ENCODE measurements at places on chromosomes 2 and 18.

DNA sequence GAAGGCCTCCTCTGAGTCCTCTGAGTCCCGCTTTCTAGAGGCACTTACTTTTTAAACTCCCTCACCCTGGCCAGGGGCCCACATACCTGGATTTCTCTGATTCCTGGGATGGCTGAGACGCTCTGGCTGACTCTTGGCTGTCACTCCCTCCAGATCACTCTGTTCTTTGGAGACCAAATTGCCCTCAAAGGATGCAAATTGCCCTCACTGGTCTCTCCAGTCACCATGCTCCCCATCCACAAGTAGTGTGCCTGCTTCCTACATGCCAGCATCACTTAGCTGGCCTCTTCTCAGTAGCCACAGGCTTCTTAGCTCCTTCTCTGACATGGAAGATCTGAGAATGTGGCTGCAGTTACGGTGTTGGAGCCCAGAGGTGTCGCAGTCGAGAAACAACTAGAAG is 41.3 kb upstream of the CCDC68 start:
- DNase-seq, result no peak

DNA sequence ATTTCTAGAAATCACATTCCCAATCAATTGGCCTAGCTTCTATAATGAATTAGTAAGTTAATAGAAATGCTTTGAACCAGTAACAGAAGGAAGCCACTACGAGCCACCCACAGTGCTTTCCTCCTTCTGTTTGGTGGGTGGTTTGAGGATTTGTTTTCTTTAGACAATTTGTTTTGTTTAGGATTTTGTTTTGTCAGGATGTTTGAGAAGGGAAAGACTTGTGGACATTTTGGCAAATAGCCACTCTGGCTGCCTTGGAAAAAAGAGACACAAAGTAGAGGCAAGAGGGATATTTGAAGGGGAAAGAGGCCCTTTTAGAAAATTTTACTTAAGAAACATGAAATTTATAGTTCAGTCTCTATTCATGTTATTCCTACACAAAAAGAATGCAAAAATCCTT is 47.7 kb downstream of the TANK start:
- DNase-seq, result no peak

GRCh38 chr2:159459279-159459678 is 157.1 kb downstream of the BAZ2B start:
- DNase-seq, result no peak

GRCh38 chr2:101310090-101310833 is 1.8 kb upstream of the RNF149 start:
- DNase-seq, result no peak

- DNase-seq, result no peak
Observed at GRCh38 chr2:199457147-199458008, at the start of gene SATB2. Gene SATB2 (minus strand): TSS chr2:199457939. CDS start chr2:199456037, 1,902 bp downstream.

- DNase-seq, result no peak
Observed at GRCh38 chr2:54289917-54290316, 33.9 kb upstream of the TSPYL6 start.

DNA sequence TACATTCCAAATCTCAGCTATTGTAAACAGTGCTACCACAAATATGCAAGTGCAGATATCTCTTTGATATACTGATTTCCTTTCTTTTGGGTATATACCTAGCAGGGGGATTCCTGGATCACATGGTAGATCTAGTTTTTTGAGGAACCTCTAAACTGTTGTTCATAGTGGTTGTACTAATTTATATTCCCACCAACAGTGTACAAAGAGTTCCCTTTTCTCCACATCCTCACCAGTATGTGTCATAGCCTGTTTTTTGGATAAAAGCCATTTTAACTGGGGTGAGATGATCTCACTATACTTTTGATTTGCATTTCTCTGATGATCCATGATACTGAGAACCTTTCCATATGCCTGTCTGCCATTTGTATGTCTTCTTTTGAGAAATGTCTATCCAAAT is 6.3 kb upstream of the CCNT2 start:
- no peak for DNase-seq

- no peak for DNase-seq
Observed at GRCh38 chr2:38650717-38651116, 15.2 kb upstream of the GALM start.

DNA sequence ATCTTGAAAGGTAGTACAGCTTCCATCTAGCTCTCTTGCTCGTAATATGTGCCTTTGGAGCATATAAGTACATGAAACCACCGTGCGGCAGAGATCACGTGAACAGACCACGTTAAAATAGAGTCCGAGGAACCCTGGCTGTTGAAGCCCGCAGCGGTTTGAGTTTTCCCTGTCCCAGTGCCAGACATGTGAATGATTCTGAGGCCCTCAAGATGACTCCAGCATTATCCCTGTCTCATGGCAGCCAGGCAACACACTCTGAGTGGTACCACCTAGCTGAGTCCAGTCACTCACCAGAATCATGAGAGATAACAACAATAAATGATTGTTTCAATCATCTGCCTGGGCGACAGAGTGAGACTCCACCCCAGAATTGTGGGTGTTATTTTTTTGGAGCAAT is 21.6 kb upstream of the AAK1 start:
- no peak for DNase-seq

- DNase-seq, result no peak
Observed at GRCh38 chr2:25340181-25340921, 1.4 kb downstream of the DNMT3A start.

DNA sequence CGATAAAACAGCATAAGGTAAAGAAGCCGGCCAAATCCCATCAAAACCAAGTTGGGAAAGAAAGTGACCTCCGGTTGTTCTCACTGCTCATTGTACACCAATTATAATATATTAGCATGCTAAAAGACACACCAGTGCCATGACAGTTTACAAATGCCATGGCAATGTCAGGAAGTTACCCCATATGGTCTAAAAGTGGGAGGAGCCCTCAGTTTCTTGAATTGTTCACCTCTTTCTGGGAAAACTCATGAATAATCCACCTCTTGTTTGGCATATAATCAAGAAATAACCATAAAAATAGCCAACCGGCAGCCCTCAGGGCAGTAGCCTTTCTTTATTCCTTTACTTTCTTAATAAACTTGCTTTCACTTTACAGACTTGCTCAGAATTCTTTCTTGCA is 544.9 kb upstream of the SETBP1 start:
- DNase-seq, result no peak

GRCh38 chr2:73984203-73984921 is at the start of gene TET3:
Gene TET3 (plus strand): TSS chr2:73984910. CDS start chr2:73986404, 1,494 bp downstream.
- DNase-seq, result no peak

DNA sequence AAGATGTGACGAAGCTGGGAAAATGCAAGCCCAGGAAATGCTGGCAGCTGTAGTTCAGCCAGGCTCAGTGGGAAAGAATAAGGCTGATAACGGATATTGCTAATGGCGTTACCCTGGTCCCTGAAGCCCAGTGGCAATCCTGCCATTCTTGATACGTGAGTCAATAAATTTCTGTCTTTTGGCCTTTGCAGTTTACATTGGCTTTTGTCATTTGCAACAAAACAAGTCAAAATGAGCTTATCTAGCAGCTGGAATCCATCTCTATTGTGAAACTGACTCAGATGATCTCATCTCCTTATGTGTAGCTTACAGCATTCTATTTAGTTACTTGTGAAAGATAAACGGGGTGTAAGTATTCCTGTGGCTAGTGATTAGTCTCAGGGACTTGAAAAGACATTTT is 43.8 kb downstream of the ARL6IP6 start:
- DNase-seq, result peak; percentile 62

DNA sequence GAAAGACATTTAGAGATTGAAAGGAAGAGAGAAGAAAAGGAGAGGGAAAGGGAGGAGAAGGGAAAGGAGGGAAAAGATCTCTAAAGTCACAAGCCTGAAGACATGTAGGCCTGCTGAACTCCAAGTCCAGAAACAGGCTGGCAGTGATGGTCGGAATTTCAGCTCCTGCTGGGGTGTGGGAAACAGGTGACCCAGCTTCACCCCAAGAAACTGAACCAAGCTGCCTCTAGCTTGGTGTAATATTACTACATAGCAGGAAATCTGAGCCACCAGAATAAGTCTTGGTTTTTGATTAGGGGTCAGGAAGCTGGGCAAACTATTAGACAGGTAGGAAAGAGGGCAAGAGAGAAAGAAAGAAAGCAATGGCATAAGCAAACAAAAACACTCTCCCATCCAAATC is 185.8 kb downstream of the PDE11A start:
- no peak for DNase-seq

- DNase-seq, result no peak
Observed at GRCh38 chr2:49225126-49225525, 70.8 kb upstream of the FSHR start.

DNA sequence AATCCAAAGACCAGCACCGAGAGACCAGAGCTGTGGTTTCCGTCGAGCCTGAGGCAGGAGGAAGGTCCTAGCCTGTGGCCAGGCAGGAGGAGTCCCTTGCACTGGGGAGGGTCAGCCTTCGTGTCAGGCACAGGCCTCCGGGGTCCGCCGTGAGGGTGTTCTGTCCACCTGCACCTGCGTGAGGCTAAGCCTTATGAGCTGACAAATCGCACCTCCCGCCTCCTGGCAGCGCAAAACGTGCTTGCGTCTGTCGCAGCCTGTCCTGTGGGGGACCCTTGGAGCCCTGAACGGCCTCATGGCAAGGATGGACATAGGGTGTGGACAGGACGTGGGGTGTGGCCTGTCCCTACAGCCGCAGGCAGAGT is 73.3 kb downstream of the KCNG2 start:
- DNase-seq, result no peak

DNA sequence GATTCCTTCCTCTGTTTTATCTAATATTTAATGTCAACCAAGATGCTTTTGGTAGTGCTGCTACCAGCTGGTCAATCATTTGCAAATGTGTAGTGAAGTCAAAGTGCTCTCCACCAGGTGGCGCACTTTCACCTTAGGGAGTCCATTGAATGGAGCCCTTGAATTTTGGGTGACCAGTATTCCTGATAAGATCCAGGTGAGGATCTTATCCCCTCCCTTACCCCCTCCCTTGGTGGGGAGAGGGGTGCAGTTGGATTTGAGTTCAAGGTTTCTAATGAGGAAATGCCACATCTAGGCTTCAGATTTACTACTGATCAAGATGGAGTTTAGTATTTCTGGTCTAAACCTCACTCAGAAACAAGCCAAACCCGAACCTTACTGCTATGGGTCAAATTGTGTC is 12.0 kb upstream of the E2F6 start:
- peak; percentile 63 for DNase-seq

DNA sequence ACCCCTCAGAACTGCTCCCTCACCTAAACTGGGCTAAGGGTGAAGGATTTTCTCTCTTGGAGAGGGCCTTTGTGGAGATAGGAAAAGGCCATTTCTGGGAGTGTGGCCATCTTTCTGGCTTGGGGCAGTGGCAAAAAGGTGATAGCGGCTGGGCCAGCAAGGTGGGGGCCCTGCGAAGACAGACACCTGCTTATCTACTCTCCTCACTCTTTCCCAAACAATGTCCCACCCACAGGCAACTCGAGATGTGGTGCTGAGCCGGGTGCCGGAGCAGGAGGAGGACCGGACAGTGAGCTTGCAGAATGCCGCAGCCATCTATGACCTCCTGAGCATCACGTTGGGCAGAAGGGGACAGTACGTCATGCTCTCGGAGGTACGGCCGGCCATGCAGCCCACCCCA is 90.1 kb upstream of the MCFD2 start:
- DNase-seq, result no peak

DNA sequence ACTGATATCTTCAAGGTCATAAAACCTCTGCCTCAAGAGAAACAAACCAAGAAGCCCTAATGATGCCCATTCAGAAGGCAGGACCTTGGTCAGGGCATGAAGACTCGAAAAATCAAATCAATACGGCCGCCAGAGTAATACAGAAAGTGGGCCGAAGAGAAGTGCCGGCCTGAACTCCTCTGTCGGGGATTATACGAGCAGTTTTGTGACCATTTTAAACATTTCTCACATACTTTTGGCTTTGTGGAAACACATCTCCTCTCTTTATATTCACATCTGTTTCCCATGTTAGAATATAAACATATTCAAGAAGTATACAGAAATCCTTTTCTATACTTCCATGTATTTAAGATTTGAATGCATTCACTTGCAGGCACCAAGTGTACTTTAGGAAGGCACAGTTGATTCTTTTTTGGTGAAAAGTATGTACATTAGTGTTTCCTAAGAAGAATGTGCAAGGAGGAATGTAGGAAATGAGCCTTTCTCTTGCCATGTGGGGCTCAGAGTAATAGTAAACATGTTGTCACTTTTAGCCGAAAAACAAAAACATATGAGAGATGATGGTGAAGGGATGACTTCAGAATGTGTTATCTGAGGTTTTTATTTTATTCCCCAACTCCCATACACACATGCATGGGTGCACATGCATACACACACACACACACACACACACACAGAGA is 707.9 kb upstream of the ID2 start:
- DNase-seq, result no peak

DNA sequence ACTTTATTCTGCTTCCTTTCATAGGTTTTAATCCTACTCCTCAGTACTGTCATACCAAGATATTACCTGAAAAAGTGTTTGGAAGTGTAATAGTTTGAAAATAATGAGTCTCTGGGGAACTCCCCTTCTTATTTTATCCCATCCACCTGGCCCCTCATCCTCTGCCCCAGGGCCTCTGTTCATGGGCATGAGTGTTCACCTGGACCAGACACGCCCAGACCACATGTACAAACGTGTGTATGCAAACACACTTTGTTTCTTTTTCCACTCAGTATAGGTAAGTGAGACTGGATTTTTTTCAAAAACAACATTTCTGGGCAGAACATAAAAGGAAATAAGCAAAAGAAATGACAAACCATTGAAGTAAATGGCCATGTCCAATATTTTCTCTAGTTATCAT is 62.1 kb upstream of the THSD7B start:
- no peak for DNase-seq

GRCh38 chr18:41982942-41983660 is 28.1 kb downstream of the PIK3C3 start:
- no peak for DNase-seq

GRCh38 chr18:46212398-46212797 is 108.2 kb downstream of the HAUS1 start:
- no peak for DNase-seq

- DNase-seq, result no peak
Observed at GRCh38 chr18:77422974-77423867, 173.6 kb downstream of the GALR1 start.

GRCh38 chr2:233400341-233400740 is 46.0 kb downstream of the DGKD start:
- DNase-seq, result no peak
